Left hindlimb (tissue), 1 donor: ENCODE measurements at places on chromosomes 7 and 10.

GRCh38 chr10:47063858-47064257 is 152.6 kb downstream of the PTPN20 start:
- DNase-seq: no peak

DNA sequence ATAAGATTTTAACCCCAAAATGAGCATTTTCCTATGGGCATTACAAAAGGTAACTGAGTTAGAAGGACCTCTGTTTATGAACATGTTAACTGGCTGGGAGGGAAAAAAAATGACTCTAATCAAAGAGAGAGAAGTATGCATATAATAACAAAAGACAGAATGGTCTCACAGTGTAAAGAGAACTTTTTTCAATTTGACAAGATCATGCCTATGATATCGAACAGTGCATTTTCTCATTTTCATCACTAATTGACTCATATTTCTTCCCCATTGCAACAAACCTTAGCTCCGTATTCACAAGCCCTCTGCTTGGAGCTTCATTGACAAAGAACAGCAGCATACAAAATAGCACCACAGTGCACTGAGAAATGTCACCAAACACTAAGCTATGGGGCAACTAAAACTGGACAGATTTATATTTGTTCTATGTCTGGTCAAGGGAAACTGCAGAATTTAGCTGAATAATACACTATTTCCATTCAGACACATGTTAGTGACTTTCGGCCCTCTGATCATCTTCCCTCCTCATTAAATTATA is 45.6 kb downstream of the SMURF1 start:
- no peak for DNase-seq

- DNase-seq: no peak
Observed at GRCh38 chr7:101233907-101234547, 3.6 kb downstream of the CLDN15 start.

DNA sequence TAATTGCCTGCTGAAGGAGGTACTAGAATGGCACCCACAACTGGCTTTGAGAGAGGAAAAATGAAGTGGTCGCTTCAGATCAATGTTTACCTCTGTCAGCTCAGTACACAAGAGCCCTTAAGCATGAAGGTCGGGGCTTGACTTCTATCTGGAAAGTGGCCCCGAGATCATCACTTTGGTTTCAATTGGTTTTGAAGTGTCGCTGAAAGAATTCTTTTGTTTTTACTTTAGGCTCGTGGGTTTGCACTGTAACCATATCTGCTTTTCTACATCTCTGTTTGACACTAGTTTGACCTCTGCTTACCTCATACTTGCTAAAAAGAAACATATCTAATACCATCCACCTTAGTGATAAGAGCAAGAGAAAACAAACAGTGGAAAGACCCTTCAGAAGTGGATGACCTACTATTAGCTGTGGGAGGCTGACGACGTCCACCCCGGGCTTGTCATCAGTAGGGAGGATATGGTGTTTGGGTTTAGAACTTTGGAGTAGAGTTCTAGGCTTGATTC is 361.8 kb downstream of the GATA3 start:
- DNase-seq: no peak

GRCh38 chr7:155256761-155257481 is 40.8 kb upstream of the INSIG1 start:
- DNase-seq: no peak
